ENCODE measurements at places on chromosomes 16 and 17.

- DNase-seq = no peak
These were observed 8.2 kb downstream of the CES2 start for GRCh38 chr16:66943426-66944053.

DNA sequence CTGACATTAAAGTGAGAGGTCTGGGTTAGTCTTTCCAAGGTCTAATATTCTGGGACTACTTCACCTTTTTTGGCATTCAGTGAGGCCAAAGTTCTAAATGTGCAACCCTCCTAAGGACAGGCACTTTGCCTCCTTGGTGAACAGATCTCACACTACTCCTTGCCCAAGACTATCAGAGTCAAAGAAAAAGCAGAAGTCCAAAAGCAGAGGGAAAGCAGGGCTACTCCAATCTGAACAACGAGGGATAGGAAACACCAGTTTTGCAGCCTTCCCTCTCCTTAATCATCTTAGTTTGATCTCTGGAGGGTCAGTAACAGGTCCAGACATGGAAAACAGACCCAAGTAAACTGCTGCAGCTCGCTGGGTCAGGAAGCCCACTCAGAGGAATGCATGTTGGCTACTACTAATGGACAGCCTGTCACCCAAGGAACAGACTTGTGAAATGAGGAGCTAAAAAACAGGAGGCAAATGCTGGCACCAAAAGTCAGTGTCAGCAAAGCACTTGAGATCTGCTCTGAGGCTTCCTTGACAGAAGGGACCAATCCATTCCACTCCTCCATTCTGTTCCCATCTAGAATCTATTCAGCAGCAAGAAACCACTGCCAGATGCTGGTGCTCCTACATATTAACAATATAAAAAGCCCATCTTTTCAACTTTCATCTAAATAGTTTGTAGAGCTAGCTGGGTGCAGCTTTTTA, 29.9 kb downstream of the DCUN1D3 start:
- DNase-seq = no peak

DNA sequence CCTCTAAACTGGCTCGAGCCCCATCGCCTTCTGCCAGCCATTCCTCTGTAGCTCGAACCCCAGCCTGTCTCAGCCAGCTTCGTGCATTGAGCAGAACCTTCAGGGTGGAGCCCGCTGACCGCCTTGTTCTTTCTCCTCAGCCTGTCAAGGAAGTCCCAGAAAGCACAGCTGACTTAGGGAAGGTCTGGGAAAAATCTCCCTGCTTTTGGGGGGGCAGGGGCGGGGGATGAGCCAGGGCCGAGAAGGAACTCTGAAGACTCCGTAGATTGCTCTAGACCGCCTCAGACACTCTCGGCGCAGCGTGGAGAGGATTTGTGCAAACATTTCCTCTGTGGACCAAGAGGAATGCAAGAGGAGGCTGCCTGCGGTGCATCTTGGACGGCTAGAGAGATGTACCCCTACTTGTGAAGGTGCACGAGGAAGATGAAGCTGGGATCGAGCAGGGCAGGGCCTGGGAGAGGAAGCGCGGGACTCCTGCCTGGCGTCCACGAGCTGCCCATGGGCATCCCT, at the start of gene GLP2R:
TSS of gene GLP2R (plus strand) at position 284 of the 510 bp plus-strand sequence. CDS start at position 424, 140 bp downstream.
- DNase-seq = no peak

GRCh38 chr16:51151961-51152663, 1.0 kb upstream of the SALL1 start:
- peak; percentile 72 for DNase-seq

DNA sequence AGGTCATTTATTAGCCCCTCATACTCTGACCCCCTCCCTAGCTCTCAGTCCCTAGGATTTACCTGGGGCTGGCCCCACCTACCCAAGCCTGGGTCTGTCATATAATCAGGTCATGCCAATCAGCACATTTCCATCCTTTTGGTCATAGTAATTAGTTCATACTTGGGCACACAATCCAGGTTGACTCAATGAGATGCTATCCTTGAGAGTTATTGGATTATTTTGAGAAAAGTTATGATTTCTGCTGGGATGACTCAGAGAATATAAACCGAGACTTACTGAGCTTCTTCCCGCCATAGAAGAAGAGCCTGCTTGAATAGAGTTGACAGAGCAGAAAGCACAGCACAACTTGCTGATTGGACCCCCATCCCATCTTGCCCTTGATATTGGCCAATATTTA, 331.5 kb downstream of the CBLN1 start:
- DNase-seq = peak; percentile 13

- DNase-seq = no peak
These were observed 109.6 kb downstream of the HS3ST3A1 start for GRCh38 chr17:13491916-13492736.

DNA sequence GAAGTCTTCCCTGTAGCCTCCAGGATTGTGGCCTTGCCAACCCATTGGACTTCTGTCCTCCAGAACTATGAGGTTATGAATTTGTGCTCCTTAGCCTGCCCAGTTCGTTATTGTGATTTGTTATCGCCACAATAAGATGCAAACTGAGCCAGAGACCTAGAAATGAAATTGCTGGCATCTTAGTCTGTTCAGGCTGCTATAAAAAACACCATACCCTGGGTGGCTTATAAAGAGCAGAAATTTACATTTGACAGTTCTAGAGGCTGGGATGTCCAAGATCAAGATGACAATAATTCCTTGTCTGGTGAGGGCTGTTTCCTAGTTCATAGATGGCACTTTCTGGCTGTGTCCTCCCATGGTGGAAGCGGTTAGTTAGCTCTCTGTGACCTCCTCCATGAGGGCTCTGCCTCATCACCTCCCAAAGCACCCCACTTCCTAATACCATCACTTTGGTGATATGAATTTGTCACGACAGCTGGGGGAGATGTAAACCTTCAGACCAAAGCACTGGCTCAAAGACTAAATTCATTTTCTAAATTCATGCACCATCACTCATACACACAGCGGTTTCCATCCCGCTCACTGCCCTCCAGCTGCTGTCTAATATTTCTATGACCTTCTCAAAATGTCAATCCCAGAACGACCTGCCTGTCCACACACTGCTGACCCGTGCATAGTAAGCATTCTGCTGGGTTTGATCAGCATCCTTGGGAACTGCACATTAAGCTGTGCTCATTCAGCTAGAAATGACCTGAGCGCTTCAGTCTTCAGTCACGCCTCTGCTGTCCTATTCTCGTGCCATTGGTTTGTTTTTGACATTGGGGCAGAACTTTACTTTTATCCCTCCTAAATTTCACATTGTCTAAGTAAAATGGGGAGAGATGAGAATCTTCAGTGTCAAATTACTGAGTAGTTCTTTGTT, 36.6 kb downstream of the GINS3 start:
- DNase-seq = no peak

DNA sequence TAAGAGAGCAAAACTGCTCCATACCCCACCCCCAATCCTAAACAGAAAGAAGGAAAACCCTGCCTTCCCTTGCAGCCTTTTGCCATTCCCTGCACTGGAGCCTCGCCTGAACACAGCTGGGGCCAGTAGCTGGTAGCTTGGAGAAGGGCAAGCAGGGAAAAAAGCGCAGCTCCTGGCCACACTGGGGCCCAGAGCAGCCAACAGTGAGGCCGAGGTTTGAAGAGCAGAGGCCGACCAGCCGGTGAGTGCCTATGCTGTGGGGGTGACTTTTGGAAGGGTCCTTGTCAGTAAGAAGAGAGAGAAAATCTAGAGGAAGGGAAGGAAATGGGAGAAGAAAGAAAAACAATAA, 3.2 kb upstream of the HOXB9 start:
- DNase-seq = no peak

GRCh38 chr16:65497571-65497970, 375.7 kb upstream of the CDH11 start:
- DNase-seq = no peak

- peak; percentile 2 for DNase-seq
These were observed 39.0 kb downstream of the PRKCB start for GRCh38 chr16:23874613-23875294.

DNA sequence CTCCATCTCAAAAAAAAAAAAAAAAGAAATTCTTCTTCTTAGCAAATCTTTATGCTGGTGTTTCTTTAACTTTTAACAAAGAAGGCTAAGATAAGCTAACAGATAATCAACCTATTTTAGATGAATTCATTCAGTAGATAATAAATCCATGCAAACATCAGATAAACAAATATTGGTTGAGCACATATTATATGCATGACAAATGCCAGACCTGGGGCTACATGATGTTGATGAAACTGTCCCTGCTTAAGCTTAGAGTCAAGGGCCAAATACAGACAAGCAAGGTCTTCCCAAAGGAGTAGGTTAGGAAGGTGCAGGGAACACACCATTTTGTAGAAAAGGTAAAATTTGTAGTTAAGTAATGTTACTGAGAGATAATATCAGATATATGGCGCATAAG, 6.7 kb upstream of the MAP2K6 start:
- no peak for DNase-seq

- DNase-seq = peak; percentile 84
These were observed 2.5 kb upstream of the ABCC12 start for GRCh38 chr16:48158296-48158695.

GRCh38 chr16:23826528-23827045, 9.2 kb upstream of the PRKCB start:
- no peak for DNase-seq

DNA sequence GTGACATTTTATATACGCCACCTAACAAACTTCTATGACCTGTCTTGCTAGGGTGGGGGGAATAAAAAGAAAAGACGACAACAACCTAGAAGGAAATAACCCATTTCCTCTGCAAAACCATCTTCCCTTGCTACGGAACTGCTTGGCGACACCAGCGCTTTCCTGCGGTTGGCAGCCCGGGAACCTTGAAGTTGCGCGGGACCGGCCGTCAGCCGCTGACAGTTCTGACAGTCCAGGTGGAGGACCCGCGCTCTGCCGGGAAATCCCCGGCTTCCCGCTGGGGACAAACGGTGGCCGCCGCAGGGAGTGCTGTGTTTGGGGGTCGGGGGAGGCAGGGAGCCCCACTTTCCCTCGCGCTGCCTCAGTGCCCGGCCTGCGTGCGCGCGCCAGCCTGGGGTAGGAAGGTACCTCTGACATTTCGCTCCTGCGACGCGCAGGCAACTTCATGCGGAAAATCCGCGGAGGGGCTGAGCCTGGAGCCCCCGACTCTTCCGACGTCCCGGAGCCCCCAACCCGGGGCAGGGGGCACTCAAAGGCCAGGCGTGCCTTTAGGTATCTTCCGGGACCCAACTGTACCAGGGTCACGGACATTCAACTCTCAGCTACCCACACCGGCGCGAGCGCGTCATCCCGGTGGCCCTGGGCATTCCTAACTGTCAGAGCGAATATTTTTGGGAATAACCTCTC, 516 bp downstream of the SLC16A6 start:
- DNase-seq = peak; percentile 37

DNA sequence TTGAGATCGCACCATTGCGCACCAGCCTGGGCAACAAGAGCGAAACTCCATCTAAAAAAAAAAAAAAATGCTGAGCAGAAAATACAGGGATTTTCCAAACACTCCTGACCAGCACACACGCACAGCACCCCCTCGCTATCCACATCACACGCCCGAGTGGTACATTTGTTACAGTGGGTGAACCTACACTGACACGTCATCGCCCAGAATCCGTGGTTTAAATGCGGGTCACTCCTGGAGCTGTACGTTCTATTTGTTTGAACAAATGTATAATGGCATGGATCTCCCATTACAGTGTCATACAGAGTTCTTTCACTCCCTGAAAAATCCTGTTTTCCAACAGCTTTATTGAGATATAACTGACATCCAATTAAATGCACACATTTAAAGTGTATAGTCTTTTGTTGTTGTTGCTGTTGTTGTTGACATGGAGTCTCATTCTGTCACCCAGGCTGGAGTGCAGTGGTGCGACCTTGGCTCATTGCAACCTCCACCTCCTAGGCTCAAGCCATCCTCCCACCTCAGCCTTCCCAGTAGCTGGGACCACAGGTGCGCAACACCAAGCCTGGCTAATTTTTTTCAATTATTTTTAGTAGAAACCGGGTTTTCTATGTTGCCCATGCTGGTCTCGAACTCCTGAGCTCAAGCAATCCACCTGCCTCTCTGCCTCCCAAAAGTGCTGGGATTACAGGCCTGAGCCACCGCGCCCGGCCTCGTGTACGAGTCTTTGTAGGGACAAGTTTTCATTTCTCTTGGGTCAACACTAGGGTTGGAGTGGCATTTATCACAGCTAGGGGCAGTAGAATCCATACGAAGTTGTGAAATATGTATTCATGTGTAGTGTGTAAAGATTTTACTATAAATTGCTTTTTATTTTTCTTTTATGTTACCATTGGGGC, 4.4 kb upstream of the CARHSP1 start:
- no peak for DNase-seq

- no peak for DNase-seq
These were observed 512.4 kb downstream of the HS3ST4 start for GRCh38 chr16:26204138-26204537.

GRCh38 chr16:67773099-67773498, 33.3 kb downstream of the RANBP10 start:
- DNase-seq = no peak

DNA sequence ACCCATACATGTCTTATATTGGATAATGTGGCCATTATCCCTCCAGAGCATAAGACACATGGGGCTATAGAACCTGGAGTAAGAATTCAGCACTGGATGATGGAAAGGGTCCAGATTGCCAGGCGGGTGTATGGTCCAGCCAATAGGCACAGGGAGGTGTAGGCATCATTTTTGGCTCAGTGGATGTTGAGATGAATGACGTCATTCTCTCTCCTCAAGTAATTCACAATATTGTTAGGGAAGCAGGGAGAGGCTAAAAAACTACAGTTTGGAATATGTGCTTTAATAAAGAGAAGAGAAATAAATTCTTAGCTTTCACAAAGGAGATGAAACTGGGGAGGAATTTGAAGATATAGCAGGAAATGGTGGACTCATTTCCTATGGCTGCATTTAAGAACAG, 461.1 kb upstream of the GOT2 start:
- DNase-seq = no peak

GRCh38 chr16:17780181-17780580, 309.4 kb upstream of the XYLT1 start:
- no peak for DNase-seq

DNA sequence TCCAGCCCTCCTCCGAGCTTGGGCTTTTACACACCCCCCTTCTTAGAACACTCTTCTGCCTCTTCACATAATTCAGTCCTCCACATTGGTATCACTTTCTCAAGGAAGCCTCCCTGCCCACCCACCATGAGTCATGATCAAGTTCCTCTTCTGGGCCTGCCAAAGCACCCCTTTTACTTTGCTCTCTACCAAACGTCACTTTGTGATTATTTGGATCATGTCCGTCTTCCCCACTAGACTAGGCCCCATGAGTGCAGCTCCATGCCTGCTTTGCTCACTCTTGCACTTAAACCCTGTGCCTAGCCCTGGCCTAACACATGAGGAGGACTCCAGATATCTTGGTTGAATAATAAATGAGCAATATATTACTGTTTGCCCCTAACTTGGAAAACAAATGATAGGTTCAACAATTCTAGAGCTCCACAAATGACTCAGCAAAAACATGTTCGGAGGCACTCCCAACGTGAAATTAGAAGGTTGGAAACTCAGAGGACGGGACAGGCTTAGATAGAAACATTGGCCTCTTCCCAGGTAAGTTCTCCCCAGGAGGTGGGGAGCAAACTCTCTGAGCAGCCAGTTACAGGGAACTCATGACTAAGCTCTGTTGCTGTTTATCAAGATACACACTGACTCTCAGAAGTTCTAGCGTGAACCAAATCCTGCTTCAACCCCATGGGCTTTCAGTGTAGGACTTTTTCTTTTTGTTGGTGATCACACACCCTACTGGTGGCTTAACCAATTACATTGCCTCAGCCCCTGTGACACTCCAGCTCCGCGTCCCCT, 28.3 kb downstream of the G6PC1 start:
- peak; percentile 85 for DNase-seq

- no peak for DNase-seq
These were observed 42.5 kb upstream of the ASIC2 start for GRCh38 chr17:33335491-33336173.

All from ELR (cell line).